ENCODE measurements at places on chromosomes 3 and 15.

DNA sequence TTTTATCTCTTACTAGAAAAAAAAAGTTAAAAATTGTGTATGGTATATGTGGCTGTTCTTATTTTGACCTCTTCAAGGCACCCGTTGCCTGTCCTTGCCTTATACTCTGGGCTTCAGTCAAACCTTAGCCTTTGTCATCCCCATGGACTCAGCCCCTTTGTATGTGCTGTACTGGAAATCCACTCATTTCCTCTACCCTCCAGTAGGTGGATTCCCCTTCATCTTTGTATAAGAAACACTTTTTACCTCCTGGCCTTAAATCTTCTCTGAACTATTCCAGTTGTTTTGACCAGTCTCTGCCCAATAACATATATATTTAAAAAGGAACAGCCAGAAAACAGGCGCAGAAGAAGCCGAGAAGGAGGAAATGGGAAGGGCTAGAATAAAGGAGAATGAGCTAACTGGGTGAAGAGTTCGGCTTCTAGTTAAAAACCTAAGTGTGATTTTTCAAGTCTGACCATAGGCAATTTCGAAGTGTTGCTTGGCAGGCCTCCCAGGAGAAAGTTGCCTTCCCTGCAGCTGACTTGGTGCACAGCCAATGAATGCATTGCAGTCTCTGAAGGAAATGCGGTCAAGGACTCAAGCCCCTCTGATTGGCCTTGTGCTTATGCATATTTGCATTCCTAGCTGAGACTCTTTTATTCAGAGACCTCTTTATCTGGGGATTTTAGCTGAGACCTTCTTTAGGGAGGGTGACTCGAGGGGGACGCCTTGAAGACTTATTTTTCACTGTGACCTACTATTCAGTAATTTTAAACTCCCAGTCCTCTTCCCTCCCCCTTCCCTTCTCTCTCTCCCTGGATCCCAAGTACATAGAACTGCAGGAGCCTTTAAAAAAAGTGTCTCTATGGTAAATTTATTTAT lies 277.4 kb downstream of the ROBO1 start:
- DNase-seq, result no peak

GRCh38 chr3:96863129-96863740 lies 48.8 kb downstream of the EPHA6 start:
- DNase-seq, result no peak

GRCh38 chr3:86239946-86240345 lies 751.0 kb downstream of the VGLL3 start:
- DNase-seq, result no peak

DNA sequence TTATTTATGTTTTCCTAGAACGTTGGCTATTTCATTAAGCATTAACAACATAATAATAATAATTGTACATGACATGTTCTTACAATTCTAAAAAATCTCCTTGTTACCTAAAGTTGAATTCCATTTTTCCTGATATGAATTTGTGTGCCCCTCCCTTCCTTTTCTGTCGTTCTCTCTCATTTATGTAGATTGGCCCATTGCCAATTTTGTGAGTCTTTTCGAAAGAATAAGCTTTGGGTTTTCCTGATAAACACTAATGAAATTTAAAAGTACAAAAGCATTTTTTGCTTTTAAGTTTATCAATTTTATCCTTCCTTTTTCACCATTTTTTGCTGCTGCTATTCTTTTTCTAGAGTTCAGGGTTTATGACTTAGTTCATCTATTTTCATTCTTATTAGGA lies 44.9 kb downstream of the PRR23E start:
- no peak for DNase-seq

- DNase-seq, result no peak
These were observed 56.7 kb upstream of the CMTM8 start for GRCh38 chr3:32181796-32182195.
